ENCODE measurements at places on chromosomes 12 and 14.

DNA sequence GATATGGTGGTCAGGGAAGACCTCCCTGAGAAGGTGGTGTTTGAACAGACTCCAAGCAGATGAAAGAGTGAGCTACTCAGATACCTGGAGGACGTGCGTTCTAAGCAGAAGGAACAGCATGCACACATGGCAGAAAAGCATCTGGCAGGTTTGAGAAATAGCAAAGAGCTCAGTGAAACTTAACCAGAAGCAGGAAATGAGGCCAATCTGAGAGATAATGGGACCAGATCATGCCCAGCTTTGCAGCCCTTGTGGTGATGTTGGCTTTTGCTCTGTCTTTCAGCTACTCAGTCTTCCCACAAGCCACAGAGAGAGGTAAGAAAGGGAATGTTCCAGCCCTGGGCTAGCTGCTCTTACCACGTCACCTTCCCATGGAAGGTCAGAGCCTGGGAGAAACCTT lies 176.3 kb upstream of the GSC start:
- no peak for DNase-seq

DNA sequence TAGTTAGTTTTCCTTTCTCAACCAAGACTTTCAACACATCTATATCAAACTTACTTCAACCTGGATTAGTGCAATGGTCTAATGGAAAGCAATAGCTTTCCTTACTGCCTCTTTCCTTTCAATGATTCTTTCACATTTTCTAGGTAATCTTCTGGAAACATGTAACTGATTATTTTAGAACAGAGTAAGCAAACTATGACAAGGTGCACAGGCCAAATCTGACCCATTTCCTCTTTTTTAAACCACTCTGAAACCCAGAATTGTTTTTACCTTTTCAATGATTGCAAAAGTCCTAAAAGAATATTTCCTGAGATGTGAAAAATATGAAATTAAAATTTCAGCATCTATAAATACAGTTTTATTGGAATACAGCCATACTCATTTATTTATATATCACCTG lies 81.6 kb upstream of the TMTC2 start:
- no peak for DNase-seq

DNA sequence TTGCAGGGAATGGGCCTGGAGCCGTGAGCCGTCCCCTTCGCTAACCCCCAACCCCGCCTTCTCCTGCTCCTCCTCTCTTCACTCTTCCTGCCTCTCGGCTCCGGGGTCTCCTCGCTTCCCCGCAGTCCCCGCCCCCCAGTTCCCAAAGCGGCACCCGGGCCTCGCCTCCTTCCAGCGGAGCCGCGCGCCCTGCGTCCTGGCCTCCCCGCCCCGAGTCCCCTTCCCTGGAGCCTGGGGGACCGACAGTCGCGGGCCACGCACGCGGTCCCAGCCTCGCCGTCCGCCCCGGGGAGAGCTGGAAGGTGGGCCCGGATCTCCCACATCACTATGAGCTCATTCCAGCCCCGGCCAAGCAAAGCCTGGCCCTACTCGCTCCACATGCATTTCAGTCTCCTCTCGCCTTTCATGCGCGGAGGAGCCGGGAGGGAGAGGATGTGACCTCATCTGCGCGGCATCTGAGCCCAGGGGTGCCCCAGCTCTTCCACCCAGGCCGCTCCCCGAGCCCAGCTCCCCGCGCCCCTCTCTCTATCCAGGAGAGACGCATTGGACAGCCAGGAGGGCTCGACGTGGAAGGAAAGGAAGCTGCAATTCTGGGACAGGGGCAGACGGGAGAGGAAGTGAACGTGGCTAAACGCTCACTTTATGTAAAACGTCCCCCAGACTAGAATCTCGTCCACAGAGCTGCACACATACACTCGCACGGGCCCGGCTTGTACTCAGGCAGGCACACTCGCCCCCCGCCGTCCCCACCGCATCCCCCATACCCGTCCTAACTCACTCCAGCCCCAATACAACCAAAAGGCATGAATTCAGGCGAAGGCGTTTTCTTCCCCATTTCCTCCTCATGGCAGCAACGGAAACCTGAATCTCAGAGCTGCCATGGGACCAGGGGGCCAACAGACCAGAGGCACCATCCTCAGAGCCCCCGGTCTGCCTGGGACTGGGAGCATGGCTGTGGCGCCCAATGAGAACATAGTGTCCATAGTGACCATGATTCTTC lies 108.7 kb upstream of the CCND2 start:
- DNase-seq: no peak

DNA sequence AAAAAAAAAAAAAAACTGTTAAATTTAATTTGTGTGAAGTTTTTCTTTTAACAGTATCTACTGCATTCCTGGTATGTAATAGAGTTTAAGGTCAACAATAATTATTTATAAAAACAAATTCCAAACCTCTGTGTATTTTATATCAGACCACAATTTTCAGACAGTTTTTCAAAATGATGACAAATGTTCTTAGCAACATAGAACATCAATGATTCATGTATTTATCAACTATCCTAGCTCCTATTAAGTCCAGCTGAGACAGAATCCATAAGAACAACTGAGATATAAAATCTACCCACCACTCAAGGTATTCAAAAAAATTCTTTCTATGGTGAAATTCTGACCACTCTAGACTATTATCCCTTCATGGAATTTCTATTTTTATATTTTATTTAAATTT lies 144.5 kb downstream of the EPS8 start:
- DNase-seq: no peak

GRCh38 chr12:118377884-118378470 lies 1.6 kb downstream of the SUDS3 start:
- DNase-seq: peak; percentile 78

- no peak for DNase-seq
Measured at GRCh38 chr14:94582851-94583250, 1.6 kb downstream of the SERPINA5 start.

GRCh38 chr12:119374635-119375034 lies 40.1 kb downstream of the CCDC60 start:
- DNase-seq: no peak

DNA sequence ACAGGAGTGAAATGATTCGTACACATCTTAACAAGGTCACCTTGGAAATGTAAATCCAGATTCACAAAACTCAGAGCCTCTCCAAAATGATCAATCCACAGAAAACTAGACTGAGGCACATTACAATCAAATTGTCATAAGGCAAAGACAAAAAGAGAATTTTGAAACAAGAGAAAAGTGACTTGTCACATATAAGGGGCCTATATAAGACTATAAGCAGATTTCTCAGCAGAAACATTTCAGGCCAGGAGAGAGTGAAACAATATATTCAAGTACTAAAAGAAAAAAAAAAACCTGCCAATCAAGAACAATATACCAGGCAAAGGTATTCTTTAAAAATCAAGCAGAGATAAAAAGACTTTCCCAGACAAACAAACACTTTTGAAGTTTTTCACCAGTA lies 429.1 kb downstream of the BCAT1 start:
- no peak for DNase-seq

DNA sequence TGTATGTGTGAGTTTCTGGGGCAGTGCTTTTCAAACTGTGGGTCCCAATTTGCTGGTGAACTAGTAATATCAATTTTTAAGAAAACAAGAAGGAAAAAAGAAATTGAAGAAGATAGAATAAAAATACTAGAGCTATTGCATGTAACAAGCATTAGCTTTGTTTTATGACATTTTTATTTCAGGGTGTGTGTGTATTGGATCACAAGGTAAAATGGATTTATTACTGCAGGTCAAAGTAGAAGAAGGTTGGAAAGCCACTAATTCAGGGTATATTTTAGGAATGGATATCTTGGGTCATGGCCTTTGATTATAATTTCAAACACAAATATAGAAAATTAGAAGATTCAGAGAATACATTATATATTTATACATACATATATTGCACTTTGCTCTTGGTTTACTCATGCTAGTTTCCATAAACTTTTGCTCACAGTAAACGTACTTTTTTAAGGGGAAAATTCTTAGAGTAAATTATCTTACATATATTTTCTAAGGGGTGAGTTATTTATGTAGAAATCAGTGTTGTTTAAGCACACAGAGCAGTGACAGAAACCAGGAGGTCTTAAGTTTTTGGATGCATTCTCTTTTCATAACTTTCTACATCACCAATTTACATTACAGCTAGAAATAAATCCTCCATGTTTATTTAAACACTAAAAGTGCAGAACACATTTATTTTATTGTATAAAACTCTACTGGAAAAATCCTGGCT lies 34.5 kb upstream of the PPM1A start:
- DNase-seq: no peak

GRCh38 chr12:121955258-121956237 lies 37.2 kb downstream of the CFAP251 start:
- no peak for DNase-seq

- DNase-seq: no peak
Measured at GRCh38 chr12:92334552-92334951, 188.9 kb upstream of the BTG1 start.

DNA sequence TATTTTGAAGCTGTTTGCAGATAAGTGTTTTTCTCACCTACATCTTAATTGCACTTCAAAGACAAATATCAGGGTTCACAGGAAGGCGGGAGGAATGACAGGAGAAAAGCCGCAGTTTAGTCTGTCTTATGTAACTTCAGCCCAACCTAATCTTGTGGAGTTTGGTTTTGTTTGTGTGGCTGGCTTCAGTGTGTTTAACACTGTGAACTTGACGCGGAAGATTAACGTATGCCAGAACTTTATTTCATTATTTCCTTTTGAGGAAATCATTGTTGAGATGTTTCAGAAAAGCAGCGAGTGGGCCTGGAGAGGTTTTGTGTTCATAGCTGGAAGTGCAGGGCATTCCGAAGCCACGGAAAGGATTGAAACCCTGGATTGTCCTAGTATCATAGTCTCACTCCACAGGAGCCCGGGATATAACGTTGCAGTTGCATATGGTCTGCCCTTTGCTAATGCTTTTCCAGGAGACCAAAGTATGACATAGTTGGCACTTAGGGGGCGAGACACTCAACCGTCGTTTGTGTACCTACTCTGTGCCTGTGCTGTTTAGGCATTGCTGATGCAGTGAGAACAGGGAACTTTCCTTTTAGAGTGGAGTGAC lies 2.0 kb downstream of the PELI2 start:
- no peak for DNase-seq

GRCh38 chr12:19799895-19800602 lies 360.8 kb downstream of the AEBP2 start:
- DNase-seq: no peak

GRCh38 chr14:95322651-95323050 lies 2.9 kb upstream of the CLMN start:
- no peak for DNase-seq

GRCh38 chr12:24398605-24399004 lies 449.1 kb upstream of the SOX5 start:
- no peak for DNase-seq

DNA sequence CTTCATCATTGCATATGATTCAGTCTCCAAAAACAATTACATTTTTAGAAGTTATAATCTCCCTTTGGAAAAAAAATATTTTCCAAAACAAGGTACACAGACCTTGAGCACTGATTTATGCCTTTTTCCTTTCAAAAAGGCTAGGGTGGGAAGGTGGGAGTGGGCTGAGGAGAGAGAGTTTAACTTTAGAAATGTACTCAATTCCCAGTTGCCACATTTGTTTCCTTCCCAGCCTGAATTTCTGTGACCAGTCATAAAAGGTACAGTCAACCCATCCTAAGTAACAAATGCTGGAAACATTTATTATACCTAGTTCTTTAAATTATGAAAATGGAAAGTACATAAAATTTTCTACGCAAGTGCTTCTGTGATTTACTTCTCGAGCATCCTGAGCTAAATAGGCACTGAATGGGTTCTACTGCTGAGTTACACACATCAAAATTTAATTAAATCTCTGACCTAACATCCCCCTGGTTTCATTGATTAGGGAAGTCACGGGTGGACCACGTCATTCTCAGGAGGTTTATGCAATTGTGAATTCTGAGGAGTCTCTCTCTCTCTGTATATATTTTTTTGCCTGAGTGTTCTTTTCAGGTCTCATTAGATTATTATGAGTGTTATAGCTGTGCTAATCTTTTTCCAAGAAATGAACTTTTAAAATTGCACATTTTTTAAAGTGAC lies 371.8 kb downstream of the BTG1 start:
- no peak for DNase-seq

DNA sequence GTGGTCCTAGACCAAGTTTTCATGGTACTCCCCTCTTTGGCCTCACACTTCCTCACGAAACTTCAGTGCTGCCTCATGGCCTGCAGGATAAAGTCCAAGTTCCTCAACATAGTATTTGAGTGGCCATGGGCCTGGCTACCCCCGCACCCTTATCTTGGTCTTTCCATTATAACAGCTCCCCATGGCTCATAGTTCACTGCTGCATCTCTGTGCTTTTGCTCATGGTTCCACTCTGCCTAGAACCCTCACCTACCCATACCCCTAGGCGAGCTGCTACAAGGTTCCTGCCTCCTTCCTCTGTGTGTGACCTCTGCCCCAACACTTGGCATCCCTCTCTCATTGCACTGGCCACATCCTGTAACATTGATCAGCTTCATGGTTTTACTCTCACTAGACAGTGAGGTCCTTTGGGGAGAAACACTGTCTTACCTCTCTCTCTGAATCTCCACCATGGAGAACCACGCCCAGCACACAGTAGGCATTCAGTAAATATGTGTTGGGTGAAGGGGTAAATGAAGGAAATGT lies 158.9 kb downstream of the GPR65 start:
- no peak for DNase-seq

DNA sequence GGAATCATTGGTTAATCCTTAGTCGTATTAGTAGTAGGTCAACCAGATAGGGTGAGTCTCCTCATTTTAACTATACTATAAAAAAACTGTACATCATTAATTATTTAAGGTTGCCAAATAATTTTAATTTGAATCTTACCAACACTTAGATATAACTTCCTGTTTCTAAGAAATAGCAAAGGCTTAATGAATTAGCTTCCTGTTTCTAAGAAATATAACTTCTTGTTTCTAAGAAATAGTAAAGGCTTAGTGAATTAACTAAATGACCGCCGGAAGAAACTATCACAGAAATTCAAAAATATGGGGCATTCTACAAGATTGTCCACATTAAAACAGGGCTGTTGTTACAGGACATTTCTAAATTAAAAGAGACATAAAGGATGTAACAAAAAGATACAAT lies 392.9 kb upstream of the FOXG1 start:
- no peak for DNase-seq

DNA sequence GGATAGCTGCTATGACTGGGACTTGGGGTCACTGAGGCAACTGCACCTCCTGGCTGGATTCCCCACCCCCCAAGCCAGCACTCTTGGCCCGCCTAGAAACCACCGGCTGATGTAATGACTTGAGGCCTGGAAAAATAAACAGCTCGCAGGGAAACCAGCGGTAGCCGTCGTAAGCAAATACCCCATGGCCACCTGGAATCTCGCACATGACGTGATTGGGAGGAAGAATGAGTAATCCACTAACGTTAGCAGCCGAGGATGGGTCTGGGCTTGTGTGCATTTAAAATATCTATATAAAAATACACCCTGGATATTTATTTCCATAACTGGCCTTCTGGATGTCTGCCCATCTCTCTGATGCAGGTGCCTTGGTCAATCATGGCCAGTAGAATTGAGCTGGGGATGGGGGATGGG lies 120.1 kb downstream of the SMOC1 start:
- DNase-seq: no peak

GRCh38 chr14:87349921-87350320 lies 643.1 kb downstream of the GALC start:
- no peak for DNase-seq

- no peak for DNase-seq
Measured at GRCh38 chr14:77986773-77987172, 183.4 kb upstream of the NRXN3 start.

Measured in hematopoietic multipotent progenitor cell treated with erythropoietin and hydrocortisone succinate and interleukin-3 and kit ligand, for 15 days (in vitro differentiated cells).